ENCODE measurements at places on chromosomes 4 and X.

DNA sequence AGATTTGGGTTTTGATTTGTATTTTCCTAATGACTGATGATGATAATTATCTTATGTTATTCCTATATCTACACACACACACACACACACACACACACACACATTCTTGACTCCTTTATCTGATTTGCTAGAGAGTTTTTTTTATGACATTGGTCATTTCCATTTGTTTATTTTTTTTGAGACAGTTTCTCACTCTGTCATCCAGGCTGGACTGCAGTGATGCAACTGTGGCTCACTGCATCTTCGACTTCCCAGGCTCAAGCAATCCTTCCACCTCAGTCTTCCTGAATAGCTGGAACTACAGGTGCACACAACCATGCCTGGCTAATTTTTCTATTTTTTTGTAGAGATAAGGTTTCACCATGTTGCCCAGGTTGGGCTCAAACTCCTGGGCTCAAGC is 6.7 kb downstream of the ZNF81 start:
- DNase-seq: no peak

DNA sequence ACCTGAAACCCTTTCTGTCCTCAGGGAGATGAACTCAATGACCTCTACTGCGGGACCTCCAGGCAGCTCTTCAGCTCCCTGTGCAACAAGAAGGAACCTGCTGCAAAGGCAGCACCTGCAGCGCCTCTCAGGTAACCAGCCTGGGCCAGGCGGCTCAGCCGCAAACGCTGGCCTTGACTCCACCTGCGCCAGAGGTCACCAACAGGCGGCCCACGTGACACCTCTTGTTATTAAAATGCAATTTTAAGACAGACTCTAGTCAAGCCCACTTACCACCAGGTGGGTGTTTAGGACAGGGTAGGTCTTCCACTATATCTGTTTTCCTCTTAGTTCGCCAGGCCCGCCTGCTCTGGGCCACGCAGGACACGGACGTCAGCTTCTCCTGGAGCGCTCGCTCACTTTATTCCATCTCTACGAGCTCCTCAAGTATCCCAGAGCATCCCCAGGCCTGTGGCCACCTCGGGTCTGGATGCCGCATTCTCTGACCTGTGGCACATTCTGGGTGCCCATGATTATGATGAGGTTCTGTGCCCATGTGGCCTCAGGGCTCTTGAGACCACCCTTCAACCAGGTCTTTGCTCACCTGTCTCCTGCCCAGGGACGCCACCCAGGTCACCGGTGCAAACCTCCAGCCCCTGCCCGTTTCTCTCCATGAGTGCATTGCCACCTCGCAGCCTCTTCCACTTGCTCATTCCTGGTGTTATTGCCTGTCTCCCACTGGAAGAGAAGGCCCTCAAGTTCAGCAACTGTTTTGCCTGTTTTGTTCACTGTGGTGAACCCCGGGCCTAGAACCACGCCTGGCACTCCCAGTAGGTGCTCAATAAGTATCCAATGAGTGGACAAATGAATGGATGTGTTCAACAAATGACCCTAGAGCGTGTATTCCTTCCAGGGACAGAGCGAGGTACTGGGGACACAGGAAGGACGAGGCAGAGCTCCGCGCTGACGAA is 32.8 kb upstream of the JAKMIP1 start:
- DNase-seq: no peak

- DNase-seq: no peak
Measured at GRCh38 chr4:42594888-42595287, 62.0 kb downstream of the ATP8A1 start.

DNA sequence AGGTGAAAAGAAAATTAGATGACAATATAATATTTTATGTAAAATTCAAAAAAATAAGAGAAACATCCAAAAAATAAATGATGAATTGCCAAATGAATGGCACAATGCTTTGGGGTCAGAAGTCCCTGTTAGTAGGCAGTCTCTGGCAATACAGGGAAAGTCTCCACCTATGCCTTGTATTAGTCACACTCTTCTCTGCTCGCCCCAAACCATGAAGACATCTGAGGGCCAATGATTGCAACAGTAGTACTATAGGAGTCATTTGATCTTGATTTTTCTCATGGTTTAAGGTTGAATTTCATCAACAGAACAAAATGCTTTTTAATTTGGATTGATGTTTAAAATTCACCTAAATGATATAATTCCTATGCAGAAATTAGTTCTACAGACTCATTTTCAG is 3.9 kb upstream of the PRSS12 start:
- no peak for DNase-seq

DNA sequence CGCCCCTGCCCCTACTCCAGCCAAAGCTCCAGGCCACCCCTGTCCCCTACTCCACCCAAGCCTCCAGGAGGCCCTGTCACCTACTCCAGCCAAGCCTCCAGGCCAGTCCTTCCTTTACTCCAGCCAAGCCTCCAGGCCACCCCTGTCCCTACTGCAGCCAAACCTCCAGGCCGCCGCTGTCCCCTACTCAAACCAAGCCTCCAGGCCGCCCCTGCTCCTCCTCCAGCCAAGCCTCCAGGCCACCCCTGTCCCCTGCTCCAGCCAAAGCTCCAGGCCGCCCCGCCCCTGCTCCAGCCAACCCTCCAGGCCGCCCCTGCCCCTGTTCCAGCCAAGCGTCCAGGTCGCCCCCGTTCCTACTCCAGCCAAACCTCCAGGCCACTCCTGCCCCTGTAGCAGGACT is 5.1 kb upstream of the ASMT start:
- DNase-seq: no peak

GRCh38 chrX:13377550-13377934 is 57.7 kb upstream of the ATXN3L start:
- DNase-seq: no peak

GRCh38 chr4:92120810-92121498 is 182.8 kb upstream of the GRID2 start:
- no peak for DNase-seq

DNA sequence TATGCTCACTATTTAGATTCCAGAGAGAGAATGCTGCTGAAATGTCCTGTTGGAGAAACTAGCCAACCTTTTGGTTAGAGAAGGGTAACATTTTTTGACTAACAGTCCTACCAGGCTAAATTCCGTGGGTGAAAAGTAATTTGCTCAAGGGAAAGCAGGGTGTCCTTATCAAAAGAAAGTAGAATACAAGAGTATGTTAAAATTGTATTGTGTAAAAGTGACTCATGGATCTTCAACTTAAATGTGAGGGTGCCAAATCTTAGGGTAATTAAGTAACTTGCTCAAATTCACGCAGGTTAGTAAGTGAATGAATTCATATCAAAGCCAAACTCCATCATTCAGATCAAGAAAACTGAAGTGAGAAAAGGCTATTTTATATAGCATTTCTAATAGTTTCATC is 81.7 kb downstream of the PCDH7 start:
- no peak for DNase-seq

DNA sequence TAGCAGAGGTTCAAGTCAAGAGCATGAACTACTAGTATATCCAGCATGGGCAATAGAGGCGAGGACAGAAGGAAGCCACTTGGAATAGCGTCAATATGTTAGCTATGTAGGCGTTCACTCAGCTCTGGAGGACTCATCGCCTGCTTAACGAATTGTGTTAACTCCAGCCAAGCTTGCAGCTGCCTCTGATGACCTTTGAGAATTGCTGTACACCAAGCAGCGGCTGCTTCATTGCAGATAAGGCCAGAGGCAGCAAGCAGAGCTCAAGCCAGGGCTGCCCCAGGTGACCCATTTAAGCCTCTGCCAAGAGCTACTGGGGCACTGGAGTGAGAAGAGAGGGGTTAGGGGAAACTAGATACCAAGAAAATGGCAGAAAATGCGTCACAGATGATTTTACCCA is 160.2 kb upstream of the IGFBP7 start:
- no peak for DNase-seq

DNA sequence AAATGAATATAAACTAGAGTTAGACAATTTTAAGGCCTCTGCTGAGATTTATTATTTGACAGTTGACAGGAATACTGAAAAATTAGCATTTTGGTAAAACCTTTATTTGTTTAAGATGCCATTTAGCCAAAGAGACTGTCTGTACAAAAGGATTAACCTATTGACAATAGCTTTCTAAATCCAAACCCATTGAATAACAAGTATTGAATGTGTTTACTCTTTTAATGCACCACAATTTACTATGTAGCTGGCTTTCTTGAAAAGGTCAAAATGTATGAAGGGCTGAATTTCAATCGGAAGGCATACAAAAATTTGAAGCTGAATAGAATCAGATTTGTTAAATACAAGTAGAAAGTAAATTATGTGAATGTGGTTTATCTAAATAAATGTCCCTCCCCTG is 374.5 kb downstream of the TEX13C start:
- DNase-seq: no peak

- DNase-seq: no peak
Measured at GRCh38 chrX:105882581-105883275, 60.4 kb downstream of the NRK start.

DNA sequence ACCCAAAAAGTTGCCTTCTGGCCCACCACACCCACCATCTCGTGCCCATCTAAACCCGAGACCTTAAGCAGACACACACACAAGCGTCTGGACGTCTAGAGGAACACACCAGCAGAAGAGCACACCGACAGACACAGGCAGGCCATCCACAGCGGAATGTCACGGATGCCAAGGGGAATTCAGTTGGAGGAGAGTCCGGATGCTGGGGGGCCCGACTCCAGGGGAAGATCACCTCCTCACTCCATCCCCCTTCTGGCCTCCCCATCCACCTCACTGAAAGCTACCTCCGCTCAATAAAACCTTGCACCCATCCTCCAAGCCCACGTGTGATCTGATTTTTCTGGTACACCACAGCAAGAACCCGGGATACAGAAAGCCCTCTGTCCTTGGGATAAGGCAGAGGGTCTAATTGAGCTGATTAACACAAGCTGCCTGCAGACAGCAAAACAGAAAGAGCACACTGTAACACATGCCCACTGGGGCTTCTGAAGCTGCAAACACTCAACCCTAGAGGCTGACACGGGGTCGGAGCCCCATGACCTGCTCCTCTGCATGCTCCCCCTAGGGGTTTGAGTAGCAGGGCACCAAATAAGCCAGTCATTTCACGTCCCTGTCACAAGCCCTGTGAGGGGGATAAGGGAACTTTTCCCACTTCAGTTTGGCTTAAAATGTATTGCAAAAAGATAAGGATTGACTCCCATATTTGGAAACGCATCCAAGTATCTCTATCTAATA is 339.6 kb upstream of the PCDH10 start:
- no peak for DNase-seq

DNA sequence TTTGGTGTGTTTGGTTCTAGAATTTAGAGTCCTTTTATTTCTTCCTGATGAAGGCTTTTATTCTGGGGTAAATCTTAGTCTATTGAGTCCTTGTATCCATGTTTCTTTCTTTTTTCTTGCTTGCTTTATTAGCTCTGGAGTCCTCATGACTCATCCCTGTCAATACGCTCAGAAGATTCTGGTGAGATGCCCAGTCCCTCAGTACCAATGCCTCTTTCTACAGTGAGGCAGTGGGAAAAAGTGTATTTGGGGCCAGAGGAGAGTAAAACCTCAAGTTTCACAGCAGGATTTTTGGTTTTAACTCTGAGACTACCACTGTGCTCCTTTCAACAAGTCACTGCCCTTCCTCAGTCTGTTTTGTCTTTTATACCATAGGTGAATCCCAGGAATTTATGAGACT is 368.0 kb downstream of the GBA3 start:
- no peak for DNase-seq

DNA sequence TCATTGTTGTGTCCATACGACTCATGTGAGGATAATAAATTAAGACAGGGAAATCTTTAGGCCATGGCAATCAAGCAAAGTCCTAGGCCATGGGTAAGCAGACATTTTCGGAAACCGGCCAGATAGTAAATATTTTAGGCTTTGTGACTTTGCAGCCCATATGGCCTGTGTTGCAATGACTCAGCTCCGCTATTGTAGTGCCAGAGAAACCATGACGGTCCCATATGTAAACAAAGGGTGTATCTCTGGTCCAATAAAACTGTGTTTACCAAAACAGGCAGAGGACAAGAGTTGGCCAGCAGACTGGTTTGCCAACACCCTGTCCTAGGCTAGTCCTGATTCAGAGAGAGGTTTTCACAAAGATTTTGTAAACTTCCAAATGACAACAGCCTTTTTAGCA is 5.0 kb downstream of the FAM114A1 start:
- no peak for DNase-seq

- peak; percentile 33 for DNase-seq
Measured at GRCh38 chr4:186297013-186297645, 31.1 kb downstream of the F11 start.

GRCh38 chr4:181982437-181982836 is 260.8 kb upstream of the TENM3 start:
- no peak for DNase-seq

DNA sequence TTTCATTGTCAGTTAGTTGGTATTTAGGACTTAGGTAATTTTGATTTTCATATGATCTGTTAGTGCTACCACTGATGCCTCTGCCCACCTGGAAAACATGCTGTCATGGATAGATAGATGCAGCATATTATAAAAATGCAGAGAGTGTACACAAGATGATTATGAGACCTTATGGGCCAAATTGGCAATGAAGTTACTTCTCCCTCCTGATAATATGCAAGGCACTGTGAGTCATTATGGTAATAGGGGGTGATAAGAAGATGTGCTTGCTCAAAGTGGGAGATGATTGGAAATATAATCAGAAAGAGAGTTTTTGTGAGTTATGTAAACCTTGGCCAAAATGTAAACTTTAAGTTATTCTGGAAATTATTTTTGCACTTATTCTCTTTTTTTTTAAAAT is 56.6 kb upstream of the RHOH start:
- DNase-seq: no peak

DNA sequence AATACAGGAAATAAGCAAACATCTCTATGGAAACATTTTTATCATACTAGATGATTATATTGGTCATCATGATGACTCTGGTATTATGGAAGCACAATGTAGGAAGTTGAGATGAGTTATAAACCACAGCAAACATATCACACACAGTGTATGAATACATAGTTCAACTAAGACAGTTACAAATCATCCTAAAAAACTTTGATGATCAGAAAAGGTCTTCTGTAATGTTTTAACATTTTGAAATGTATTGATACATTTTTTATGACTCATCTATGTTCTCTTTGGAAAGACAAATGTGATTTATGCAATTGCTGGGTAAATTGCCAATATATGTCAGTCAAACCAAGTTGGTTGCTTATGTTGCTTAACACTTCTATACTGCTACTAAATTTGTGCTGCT is 4.8 kb downstream of the CXCL3 start:
- DNase-seq: no peak

- no peak for DNase-seq
Measured at GRCh38 chrX:136497556-136498052, at the start of gene HTATSF1. Gene HTATSF1 (plus strand): TSS chrX:136497592. CDS start chrX:136497685, 93 bp downstream.

- DNase-seq: no peak
Measured at GRCh38 chr4:144547678-144548298, 98.2 kb upstream of the HHIP start.

DNA sequence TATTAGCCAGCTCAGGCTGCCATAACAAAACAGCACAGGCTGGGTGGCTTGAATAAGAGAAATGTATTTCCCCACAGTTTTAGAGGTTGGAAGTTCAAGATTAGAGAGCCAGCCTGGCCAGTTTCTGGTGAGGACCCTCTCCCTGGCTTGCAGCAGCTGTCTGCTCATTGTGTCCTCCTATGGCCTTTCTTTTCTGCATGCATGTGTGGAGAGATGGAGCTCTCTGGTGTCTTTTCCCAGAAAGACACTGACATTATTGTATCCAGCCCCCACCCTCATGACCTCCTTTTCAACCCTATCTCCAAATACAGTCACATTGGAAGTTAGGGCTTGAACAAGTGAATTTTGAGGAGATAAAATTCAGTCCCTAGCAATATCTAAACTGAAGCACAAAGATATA is 263.8 kb upstream of the PABPC4L start:
- DNase-seq: no peak

Measured in CD4-positive, alpha-beta T cell treated with Interleukin-17A for 1 hour (primary cell).